Mesothelial cell of epicardium (in vitro differentiated cells): ENCODE measurements at places on chromosomes 7 and 10.
A peak's percentile ranks its signal among the peaks of the same experiment; 100 is the strongest.

DNA sequence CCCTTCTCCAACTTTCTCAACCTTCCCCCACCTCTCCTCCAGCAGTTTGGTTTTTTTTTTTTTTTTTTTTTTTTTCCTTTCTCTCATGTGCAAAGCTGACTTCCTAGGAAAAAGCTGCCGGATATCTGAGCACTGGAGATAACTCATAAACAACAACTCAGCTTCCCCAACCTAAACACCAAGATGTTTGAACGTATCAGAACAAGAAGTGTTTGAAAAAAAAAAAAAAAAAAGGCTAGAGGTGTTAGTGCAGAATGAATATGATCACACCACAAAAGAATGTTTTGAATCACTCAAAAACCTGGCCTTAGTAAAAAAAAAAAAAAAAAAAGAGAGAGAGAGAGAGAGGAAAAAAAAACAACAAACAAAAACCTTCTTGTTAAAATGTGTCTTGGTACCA is 11.2 kb downstream of the GATA3 start:
- DNase-seq, result no peak

GRCh38 chr10:58253184-58253583 is 14.5 kb downstream of the IPMK start:
- DNase-seq, result no peak

GRCh38 chr10:124732931-124733570 is 11.1 kb downstream of the FAM53B start:
- DNase-seq, result no peak

DNA sequence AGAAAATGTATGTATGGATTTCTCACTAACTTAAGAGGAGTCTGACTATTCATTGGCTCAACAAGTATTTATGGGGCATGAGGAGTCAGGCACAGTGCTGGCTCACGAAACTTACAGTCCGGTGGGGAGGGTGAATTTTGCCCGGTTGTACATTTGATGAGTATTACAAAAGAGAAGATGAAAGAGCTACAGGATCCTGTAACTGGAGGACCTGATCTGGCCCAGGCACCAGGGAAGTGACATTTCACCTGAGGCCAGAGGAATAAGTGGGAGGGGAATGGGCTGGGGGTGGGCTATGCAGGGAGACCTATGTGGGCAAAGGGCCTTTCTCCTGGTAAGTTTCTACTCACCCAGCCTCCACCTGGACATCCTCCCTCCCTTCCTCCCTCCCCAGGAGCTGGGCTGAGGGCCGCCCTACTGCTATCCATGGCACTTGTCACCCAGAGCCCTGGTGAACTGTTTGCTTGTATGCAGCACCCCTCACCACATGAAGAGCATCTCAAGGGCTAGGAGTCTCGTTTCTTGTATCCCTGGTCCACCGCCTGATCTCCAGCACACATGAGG is 101.1 kb upstream of the ZNF438 start:
- DNase-seq, result no peak

GRCh38 chr10:36202881-36203280 is 560.8 kb upstream of the FZD8 start:
- no peak for DNase-seq

DNA sequence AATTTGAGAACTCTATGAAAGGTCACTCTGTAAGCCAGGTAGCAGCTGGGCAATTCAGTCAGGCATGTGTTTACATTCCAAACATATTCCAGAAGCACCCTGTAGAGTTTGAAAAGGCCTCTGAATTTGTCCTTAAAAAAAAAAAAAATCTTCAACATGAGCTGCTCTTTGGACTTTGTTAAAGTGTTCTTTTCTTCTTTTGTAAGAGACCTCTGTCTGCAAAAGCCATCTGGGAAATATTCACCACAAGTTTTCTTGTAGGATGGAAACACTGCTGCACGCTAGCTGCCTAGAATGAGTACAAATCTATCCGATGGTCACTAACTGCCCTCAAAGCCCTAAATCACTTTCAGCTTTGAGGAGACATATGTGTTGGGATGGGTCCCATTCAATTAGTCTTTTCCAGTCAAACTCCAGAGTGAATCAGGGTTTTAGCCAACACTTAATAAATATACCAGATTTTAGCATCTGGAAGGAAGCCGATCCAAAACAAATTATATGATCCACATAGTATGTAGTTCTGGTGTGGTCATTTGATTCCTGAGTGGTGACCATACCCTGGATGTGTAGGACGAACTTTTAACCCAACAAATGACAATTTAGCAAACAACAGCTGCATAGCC is 85.9 kb downstream of the CD36 start:
- no peak for DNase-seq

DNA sequence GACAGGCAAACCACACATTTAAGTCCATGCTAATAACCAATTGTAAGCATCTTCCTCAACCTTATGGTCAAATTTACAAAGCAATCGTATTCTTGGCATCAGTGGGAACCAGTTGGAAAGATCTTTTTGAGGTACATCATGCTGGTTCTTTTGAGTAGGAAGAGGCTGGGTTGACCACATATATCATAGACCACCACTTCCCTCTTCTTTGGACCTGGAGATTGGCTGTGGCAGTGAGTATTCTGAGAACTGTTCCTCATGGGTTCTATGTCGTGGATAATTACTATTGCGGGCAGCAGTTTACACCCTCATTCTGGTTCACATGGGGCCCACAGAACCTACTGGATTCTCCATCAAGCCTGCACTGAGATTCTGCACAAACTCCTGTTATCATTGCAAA is 35.5 kb upstream of the C1GALT1 start:
- DNase-seq, result no peak

DNA sequence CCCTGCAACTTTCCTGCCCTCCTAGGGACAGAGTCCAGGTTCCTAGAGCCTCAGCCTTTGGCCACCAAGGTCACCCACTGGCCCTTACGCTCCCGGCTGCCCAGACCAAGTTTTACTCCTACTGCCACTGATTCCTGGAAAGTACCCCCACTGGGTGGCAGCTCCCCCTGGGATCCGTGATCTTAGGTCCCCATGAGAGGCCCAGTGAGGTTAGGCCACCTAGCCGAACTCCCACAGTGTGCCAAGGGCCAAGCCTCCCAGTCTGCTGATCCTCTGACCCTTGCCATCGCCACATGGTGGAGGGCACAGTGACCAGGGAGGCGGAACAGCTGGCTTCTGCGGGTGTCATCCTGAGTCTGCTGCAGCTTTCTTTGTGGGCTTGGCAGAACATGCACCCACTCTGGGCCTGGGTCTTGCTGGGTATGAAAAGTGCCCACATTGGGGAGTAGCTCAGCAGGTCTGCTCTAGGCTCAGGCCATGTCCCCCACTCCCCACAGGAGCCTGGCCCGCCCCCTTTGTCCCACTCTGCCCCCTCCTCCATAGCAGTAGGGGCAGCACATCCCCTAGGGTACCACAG is 40.5 kb upstream of the PPIF start:
- no peak for DNase-seq

DNA sequence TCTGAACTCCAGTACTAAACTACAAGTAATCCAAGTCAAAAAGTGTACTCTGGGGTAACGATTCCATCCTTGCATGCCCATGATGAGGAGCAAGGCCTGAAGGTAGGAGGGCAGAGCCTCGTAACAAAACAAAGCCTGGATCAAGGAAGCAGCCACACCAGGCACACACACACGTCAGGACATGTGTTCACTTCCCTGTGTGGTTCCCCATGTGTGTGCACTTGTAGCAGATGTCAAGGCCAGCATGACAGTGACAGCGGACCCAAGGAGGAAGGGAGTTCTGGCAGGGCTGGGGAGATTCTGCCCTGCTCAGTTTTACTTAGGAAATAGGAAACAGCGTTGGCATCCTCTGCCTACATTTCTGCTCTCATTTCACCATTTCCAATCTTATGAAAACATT is 92.8 kb downstream of the ALOX5 start:
- DNase-seq, result no peak

DNA sequence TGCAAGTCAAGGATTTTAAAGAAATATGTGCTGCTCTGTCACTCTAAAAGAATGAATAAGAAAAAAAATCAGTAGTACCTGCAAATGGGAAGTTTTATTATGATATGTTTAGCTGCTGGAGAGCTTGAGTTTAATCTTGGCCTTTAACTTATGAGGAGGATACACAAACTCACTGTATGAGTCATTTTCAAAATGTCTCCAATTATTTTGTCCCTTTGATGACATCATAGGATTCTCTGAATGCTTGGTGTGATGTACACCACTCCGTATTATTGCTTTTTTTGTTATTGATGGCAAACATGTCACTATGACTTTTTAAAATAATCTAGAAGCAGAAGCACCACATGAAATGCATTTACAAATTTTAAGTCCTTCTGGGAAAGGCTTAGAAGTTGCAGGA is 125.8 kb downstream of the RALA start:
- no peak for DNase-seq

- peak; percentile 24 for DNase-seq
These were observed 195.0 kb downstream of the CALN1 start for GRCh38 chr7:72217151-72217550.

- DNase-seq, result no peak
These were observed 21.6 kb upstream of the FAM180A start for GRCh38 chr7:135770139-135770710.

DNA sequence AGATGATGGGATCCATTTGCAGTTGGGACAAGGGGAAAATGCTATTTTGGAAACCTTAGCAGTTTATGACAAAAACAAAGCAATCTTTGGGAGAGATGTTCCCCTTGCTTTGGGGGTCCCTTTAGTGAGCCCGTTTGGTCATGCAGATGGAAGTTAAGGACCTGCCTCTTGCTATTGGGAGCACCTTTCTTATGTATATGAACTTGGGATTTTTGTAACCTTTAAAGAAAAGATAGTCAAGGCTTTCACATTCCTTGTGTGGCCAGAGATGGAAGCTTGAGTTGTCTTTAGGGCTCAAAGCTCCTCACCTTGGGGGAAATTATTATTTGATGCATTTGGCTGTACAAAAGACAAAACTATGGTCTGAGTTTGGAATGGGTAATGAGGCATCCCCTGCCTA is 179.0 kb upstream of the PLPP4 start:
- no peak for DNase-seq

DNA sequence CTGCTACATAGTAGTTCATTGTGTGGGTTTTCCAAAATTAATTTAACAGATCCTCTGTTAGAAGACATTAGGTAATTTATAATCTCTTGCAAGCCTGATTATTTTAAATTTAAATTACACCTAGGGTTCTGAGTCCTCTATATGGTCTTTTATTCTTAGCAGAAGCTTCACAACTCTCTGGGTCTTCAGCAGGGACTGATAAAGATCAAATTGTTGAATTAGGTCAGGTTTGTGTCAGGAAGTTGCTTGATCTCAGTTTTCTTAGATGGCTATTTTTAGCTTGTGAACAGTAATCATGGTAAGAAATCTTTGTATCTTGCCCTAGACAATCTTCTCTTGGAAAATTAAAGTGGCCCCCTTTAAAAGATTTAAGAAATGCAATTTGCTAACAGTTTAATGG is 183.1 kb upstream of the HDAC9 start:
- no peak for DNase-seq

GRCh38 chr7:138753150-138753518 is 44.7 kb upstream of the TMEM213 start:
- no peak for DNase-seq

- DNase-seq, result peak; percentile 83
These were observed 1.2 kb upstream of the PLXNA4 start for GRCh38 chr7:132577206-132578049.

GRCh38 chr10:6543431-6544005 is 36.6 kb downstream of the PRKCQ start:
- no peak for DNase-seq
